ENCODE measurements at places on chromosomes 1 and 21.

DNA sequence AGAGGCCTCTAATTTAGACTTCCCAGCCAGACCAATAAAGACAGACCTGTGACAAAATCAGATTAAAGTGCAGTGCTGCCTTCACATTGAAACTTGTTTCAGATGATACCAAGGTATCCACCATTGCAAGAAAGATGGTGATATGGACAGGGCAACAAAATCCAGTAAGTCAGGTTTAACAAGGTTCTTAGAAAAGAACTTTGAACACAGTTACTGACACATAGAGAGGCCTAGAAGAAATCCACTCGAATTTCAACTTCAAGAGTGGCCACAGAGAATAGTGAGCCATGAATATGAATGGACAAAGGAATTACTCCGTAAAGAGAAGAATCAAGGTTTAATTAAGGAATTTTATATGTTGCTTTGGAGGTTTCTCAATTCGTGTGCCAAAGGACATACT is 230.4 kb downstream of the KCNT2 start:
- no peak for DNase-seq

- no peak for DNase-seq
Observed at GRCh38 chr1:24470592-24470991, 32.0 kb upstream of the RCAN3 start.

GRCh38 chr1:211344152-211344618 is 17.6 kb downstream of the TRAF5 start:
- no peak for DNase-seq

- DNase-seq, result no peak
Observed at GRCh38 chr1:1215881-1216605, 2.1 kb upstream of the TNFRSF4 start.

- DNase-seq, result no peak
Observed at GRCh38 chr1:206674745-206675175, 9.9 kb upstream of the MAPKAPK2 start.

GRCh38 chr1:234463749-234464148 is 15.2 kb downstream of the TARBP1 start:
- no peak for DNase-seq

DNA sequence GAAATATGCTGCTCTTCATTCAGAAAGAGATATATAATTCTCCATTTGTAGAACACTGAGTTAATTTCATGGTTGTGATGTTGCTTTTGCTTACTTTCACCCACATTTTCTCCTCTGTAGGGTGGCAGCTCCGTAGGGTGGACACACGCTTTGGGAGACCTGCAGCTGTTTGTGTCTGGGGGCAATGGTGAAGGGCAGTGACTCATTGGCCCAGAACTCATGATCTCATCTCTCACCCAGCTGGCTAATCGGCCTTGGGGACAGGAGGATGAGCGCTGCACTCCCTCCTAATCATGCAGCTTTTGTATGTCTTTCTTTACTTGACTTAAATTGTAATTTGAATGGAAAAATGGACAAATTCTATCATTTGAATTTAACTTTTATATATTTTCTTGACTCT is 9.6 kb downstream of the DISC1 start:
- DNase-seq, result no peak

DNA sequence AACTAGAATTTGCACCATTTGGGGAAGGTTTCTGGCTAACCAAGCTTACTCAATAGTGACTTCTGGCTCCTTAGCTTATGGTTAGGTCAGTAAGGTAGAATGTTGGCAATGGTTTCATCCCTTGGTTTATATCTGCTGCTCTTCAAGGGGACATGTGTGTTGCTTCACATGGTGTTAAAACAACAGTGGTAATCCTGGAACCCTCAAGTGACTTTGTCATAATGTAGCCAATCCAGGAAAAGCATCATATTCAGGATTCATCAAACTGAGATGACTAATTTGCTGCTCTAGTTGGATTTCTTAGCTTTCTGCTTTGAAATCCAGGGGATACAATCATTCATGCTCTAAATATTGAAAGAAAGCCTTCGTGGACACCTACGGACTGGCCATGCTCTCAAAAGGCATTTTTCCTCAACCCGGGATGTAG is 108.7 kb downstream of the RGL1 start:
- no peak for DNase-seq
